Stimulated activated naive CD4-positive, alpha-beta T cell (primary cell): ENCODE measurements at places on chromosomes 16 and 17.

GRCh38 chr17:78039581-78039980, 81.1 kb downstream of the TNRC6C start:
- no peak for DNase-seq

- no peak for DNase-seq
These were observed 264.5 kb downstream of the PMP22 start for GRCh38 chr17:15000661-15001060.

DNA sequence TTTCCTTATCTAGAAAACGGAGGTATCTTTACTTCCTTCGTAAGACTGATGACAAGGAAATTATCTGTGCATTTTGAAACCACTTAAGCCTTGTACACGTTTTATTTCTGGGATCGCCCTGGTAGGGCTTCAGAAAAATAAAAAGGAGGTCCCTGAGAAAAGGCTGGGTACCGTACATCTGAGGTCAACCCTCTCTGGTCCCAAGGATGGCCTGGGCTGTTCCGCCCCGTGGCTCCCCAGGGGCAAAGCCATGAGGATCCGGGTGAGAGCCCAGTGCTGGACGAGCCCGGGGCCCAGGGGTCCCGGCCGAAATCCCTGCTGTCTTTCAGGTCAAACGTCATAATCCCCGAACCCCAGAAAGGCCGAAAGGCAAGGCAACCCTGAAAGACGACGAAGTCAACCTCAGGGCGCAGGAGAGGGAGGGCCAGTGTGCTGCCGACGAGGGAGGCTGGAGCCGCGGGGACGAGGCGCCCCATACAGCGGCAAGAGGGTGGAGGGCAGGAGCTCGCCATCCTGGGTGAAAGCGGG, 656 bp upstream of the FUS start:
- no peak for DNase-seq

GRCh38 chr16:4506450-4506849, 30.3 kb downstream of the HMOX2 start:
- DNase-seq, result peak; percentile 44

GRCh38 chr16:15954814-15955151, 5.4 kb downstream of the ABCC1 start:
- no peak for DNase-seq

DNA sequence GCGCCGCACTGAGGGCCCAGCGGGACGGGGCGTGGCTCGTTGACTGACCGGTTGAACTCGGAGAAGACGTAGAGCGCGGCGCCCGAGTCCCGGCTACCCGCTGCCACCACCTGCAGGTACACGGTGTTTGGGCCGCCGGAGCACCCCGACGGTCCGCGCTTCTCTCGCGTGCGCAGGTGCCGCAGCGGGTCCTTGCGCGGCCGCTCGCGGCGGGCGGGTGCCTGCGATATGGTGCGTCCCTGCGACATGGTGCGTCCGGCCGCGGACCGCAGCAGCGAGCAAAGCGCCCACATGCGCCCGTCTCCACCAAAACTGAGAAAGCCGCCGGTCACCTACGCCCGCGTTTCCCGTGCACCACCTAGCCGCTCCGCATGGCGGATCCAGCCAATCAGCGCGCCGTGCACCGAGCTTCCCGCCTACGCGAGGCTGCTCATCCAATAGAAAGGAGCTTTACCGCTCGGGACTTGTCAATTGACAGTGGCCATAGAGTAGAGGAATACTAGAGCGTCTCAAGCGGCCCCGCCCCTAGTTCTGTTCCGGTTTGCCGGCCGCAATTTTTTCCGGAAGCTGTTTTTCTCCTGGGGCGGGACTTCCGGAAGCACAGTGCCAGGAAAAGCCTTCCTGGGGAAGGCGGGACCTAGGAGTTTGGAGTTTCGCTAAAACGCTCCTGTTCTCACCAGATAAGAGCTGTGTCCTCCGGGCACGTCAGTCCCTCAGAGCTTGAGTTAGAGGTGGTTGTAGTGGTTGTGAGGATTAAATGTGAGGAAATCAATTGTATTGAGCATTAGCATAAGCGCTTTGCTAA, at the start of gene ELAC2:
TSS of gene ELAC2 (minus strand) at position 373 of the 805 bp plus-strand sequence. CDS start at position 293, 80 bp downstream.
- DNase-seq, result peak; percentile 93

GRCh38 chr16:73768786-73769203, 527.8 kb upstream of the PSMD7 start:
- DNase-seq, result no peak
